Motor neuron (in vitro differentiated cells): ENCODE measurements at places on chromosomes 4 and X. TPM values are rescaled to one million over a fixed set of nuclear protein-coding genes. Genes with fewer than 3 reads are reported as not detected.

DUX4 gene
- 0.30 and 0.45 TPM in 2 replicates for total RNA-seq

SMARCA1 gene
- total RNA-seq = 34.5 and 34.9 TPM in 2 replicates

HOPX gene
- 118 and 127 TPM in 2 replicates for total RNA-seq

HS3ST1 gene
- total RNA-seq = 1.0 and 1.7 TPM in 2 replicates

YY2 gene
- 2.8 and 4.3 TPM in 2 replicates for total RNA-seq

TSPAN7 gene
- total RNA-seq = 78.0 and 82.6 TPM in 2 replicates

SPANXN3 gene
- not detected in 2 replicates for total RNA-seq

NAT8L gene
- 17.1 and 24.3 TPM in 2 replicates for total RNA-seq

SEC24D gene
- 40.1 and 51.4 TPM in 2 replicates for total RNA-seq

TRIM61 gene
- total RNA-seq = 0.27 and 0.63 TPM in 2 replicates

ARAP2 gene
- 0.46 and 0.70 TPM in 2 replicates for total RNA-seq
